NCI-H187 (cell line): ENCODE measurements at places on chromosomes 3 and 15.

DNA sequence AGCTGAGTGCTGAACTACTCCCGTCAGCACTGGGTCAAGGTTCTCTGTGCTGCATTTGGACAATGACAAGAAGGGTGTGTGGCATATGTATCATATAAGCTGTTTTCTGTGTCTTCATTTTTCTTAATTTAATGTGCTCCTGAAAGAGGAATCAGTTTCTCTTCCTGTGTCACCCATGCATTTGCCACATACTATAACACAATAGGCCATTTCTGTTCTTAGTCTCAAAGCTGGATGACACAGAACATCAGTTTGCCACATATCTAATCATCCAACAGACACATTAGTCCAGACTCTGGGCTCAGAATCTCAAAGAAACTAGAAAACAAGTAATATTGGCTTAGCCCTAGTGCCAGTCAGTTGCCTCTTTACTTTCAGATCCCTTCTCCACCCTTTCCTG lies 34.1 kb downstream of the CEP19 start:
- DNase-seq: no peak

DNA sequence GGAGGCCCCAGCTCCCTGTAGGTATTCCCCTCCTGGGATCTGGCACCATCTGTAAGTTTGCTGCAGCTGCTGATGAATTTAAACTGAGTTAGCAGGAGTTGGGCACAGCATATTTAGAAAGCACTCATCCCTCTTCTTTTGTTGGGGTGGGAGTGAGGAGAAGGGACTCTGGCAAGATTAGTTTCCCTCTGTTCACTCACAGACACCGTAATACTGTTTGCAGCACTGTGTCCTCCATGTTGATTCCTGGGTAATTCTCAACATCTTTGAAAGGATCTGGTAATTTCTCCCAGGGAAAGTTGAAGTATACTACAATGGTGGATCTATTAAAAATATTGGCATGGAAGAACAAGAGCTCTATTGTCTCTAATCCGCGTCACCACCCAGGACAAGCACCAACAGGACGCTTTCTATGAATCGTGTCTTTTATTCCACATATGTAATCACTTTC lies 173.3 kb downstream of the RBMS3 start:
- no peak for DNase-seq

DNA sequence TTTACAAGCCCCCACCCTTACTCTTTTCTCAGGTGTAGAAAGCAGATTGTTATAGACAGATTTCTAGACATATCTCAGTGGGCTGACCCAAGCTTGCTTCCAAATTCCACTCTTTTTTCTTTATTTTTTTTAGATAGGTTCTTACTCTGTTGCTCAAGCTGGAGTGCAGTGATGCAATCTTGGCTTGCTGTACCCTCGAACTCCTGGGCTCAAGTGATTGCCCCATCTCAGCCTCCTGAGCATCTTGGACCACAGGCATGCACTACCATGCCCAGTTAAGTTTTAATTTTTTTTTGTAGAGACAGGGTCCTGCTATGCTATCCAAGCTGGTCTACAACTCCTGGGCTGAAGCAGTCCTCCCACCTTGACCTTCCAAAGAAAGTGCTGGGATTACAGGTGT lies 53.5 kb upstream of the ADAMTS9 start:
- no peak for DNase-seq

- DNase-seq: no peak
Measured at GRCh38 chr3:55330355-55330754, 156.8 kb downstream of the WNT5A start.

GRCh38 chr3:23481011-23481615 lies 278.0 kb downstream of the UBE2E2 start:
- no peak for DNase-seq

DNA sequence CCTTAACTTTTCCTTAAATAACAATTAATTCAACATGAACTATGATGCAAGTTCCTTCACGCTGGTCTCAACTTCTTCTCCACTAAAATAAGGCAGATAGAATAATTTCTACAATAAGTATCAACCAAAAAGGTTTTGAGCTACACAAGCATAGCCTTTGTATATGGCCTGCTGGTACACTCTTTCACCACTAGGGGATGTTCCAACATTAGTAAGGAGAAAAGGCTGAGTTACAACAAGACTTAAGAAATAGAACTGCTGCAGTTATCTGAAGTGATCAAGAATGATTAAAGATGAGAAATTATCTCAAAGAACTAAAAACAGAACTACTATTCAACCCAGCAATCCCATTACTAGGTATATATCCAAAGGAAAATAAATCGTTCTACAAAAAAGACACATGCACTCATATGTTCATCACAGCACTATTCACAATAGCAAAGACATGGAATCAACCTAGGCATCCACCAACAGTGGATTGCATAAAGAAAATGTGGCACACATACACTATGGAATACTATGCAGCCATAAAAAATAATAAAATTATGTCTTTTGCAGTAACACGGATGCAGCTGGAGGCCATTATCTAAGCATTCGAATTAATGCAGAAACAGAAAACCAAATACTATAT lies 14.4 kb downstream of the ATP13A3 start:
- DNase-seq: peak; percentile 3

- DNase-seq: no peak
Measured at GRCh38 chr3:174822320-174822719, 36.8 kb upstream of the NAALADL2 start.

DNA sequence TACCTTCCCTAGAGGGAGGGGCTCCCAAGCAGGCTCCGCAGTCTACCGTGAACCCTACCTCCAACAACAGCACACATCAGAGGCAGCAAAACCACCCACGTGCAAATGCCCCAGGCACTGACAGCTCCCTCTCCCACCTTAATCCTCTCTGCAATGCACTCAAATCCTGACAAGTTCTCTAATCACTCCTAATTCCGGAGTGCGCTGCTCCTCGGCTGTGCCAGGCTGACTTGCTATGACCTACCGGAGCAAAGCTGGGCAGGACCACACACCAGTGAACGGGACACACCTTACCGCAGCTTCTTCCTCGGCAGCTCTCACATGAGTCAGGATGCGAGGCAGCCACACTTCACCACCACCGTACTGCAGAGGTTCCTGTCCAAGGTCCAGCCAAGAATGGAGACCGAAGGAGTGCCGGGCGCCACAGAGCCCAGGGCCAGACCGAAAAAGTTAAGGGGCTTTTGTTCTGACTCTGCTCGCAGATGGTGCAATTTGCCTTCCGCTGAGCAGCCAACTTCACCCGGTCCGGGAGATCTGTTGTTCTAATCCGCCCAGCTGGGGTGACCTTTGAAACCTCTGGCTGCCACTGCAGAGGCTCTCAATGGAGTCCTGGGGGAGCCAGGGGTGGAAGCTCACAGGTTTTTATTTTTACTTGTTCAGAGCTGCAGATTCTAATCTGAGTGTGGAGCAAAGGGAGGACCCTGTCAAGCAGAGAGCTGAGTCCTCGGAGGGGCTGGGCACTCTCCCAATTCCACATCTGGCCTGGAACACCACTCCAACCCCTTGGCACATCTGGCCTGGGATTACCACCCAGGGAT lies 84.4 kb downstream of the MYLK start:
- no peak for DNase-seq

DNA sequence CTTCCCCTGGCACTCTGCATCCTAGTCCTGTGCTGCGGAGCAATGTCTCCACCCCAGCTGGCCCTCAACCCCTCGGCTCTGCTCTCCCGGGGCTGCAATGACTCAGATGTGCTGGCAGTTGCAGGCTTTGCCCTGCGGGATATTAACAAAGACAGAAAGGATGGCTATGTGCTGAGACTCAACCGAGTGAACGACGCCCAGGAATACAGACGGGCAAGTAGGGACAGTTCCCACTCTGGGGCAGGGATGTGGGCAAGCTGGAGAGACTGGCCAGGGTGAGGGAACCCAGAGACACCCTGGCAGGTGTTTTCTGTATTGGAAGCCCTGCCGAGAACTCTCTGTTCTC lies 247 bp downstream of the FETUB start:
- no peak for DNase-seq

- DNase-seq: no peak
Measured at GRCh38 chr15:47839233-47839825, 122.0 kb downstream of the SEMA6D start.

- no peak for DNase-seq
Measured at GRCh38 chr3:185328324-185329004, 34.5 kb upstream of the MAP3K13 start.

- DNase-seq: no peak
Measured at GRCh38 chr3:120435621-120436020, 15.2 kb downstream of the FSTL1 start.

- no peak for DNase-seq
Measured at GRCh38 chr3:67524046-67524445, 130.4 kb downstream of the SUCLG2 start.

GRCh38 chr3:172112734-172113120 lies 73.3 kb downstream of the FNDC3B start:
- no peak for DNase-seq

DNA sequence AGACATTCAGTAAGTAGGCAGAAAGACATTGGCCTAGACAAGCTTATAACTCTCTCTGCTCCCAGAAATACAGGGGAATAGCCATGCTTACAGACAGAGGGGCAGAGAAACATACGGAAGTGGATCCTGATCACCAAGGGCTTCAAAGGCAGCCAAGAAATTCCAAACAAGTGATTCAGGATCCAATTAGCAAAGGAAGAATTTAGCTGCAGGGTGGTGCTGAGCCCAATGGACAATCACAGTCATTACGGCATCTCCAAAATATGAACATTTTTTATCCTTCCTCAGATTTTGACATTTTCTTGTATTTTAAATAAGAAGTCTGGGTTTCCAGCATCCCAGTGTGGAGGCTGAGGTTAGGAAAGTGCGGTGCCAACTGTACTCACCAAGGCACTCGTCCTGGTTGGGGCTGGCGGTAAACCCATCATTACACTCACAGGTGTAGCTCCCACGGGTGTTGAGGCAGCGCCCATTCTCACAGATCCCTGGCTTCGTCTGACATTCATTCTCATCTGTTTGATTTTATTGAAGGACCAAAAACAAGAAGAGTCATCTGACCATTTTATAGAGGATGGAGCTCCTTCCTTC lies 96.8 kb downstream of the DUT start:
- DNase-seq: no peak

DNA sequence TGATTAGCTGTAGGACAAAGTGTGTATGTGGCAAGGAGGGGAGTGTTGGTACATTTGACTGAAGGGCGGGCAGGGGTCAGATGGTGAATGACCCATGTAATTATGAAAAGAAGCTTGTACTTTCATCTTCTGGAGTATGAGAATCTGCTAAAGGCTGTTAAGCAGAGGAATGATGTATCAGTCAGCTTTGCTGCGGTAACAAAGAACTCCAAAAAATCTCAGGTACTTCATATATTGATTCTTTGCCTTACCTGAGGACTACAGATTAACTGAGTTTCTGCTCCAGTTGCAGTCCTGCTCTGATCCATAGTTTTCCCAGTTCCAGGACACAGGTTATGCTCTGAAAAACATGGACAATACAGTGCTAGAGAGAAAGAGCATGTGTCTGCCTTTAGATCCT lies 115.1 kb downstream of the NEK11 start:
- no peak for DNase-seq

- DNase-seq: no peak
Measured at GRCh38 chr15:90869601-90870353, 1.4 kb downstream of the FURIN start.

DNA sequence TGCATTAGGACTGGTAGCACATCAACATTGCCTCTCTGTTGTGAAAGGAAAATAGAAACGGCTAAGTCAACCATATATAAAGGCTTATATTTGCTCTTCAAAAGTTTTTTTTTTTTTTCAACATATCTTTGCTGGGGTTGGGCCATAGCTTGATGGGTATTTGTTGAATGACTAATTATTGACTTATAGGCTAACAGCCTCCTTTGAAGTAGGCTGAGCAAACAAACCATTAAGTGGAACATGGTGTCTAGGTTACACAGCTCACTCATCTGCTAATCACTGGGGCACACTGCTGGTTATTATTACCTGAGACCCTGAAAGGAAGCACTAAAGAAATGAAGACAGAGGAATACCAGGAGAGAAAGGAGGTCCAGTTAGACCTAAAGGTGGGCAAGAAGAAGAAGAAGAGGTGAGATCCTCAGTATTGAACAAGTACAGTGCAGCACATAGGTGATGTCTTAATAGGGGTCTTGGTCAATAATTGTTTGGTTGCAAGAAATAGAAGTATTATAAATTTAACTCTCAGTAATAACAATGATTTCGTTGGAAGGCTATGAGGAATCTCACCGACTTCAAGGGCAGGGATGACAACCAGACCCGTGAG lies 139.4 kb downstream of the RPLP1 start:
- peak; percentile 13 for DNase-seq

DNA sequence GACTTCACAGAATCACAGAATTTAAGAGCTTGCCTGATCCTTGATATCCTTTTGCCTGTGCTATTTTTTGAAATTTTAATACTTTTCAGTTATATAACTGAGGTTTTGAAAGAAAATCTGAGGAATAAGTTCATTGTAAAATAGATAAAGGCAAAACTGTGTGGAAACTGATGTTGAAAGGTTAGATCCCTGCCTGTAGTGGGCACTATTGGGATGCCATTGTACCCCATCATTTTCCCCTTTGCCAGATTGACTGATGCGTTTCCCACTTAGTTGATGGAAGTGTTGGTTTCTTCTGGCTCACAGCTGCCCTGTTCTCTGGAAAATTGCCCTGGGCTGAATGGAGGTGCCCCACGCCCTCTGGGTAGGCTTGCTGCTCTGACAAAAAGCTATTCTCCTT lies 387.9 kb downstream of the RBMS3 start:
- no peak for DNase-seq

DNA sequence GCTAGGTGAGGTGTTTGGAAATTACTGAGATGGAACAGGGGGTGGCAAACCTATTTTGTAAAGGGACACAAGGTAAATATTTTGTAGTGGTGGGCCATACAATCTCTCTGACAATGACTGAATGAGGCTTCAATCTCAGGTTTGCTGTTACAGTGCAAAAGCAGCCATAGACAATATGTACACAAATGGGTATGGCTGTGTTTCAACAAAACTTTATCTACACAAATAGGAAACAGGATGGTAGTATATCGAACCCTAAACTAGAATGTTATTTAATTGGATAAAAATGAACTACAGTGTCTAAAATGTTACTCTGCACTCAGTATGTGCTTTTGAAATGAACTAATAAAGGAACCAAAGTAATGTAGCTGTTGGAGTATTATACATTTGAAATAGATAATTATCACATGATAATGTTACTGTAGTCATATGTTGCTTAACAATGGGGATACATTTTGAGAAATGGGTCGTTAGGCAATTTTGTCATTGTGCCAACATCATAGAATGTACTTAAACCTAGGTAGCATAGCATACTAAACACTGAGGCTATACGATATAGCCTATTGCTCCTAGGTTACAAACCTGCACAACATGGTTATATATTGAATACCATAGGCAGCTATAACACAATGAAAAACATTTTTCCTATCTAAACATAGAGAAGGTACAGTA lies 495.2 kb upstream of the TBL1XR1 start:
- no peak for DNase-seq

GRCh38 chr3:119679874-119680273 lies 2.7 kb upstream of the COX17 start:
- no peak for DNase-seq
